Small intestine (tissue), 16 donors: ENCODE measurements at places on chromosomes 6 and 20.
A peak's percentile ranks its signal among the peaks of the same experiment; 100 is the strongest.

DNA sequence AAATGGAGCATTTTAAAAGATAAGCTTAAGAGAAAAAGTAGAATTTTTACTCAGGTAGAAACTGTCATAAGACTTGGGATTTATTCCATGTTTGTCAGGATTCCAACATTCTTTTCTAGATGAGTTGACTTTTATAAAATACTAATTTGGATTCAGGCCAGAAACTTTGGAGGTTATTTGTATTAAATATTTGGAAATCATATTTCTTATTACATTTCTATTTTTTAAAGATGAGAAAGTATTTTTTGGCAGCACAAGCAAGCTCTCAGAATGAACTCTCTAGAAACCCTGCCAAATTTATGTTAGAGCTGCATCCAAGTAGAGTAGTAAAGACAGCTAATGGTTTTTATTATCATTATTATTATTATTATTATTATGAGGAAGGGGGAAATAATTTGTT, 1014.9 kb upstream of the GJE1 start:
- DNase-seq = no peak

DNA sequence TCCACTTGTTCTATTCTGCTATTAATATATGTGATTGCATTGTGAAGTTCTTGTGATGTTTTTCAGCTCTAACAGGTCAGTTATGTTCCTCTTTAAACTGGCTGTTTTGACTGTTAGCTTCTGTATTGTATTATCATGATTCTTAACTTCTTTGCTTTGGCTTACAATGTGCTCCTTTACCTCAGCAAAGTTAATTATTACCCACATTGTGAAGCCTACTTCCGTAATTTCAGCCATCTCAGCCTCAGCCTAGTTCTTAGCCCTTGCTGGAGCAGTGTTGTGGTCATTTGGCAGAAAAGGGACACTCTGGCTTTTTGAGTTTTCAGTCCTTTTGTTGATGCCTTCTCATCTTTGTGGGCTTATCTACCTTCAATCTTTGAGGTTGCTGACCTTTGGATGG, 440.2 kb downstream of the TBC1D32 start:
- no peak for DNase-seq

GRCh38 chr6:141244366-141244765, 888.4 kb upstream of the GJE1 start:
- DNase-seq = no peak

- DNase-seq = no peak
These were observed 30.3 kb downstream of the RREB1 start for GRCh38 chr6:7138046-7138531.

DNA sequence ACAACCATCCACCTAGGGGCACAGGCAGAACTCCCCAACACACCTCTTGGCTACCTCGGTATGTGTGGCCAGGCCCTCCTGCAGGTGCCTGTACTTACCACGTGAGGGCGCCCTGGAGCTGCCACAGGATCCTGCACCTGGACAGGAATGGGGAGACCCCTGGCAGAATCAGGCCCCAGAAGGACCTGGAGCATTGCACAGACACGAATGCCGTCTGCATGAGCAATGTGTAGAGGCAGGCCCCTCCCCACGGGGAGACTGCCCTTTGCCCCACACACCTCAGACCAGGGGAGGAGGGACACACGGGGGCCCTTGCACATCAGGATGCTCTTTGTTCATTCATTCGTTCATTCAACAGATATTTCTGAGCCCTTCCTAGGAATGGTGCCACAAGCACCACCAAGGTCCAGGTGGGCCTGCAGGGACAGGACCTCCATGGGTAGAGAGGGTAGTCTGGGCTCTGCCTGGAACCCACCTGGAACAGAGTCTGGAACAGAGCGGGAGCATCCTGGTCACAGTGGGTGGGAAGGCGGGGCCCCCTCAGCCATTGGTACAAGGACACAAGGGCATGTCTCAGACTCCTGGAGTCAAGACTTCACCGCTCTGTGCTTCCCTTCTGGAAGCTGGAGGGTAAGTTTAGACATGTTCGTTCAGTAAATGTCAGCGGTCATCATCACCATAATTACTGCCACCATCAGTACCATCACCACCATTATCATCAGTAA, 32.3 kb downstream of the YTHDF1 start:
- peak; percentile 17 for DNase-seq

DNA sequence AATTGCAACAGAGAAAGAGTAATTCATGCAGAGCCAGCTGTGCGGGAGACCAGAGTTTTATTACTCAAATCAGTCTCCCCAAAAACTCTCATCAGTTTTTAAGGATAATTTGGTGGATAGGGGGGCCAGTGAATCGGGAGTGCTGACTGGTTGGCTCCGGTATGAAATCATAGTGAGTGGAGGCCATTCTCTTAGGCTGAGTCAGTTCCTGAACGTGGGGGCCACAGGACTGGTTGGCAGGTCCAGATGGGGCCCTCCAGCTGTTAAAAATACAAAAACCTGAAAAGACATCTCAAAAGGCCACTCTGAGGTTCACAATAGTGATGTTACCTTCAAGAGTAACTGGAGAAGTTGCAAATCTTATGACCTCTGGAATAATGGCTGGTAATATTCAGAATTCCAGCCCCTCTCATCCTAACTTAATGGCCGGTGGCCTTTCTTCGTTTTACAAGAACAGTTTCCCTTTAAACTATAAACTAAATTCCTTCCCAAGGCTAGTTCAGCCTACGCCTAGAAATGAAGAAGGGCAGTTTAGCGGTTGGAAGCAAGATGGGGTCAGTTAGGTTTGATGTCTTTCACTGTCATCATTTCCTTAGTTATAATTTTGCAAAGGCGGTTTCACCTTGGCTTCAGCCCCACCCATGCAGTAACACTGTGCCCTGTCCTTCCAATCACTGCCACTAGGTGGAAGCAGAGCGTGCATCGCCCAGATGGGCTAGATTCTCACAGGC, 6.8 kb upstream of the MICA start:
- peak; percentile 94 for DNase-seq

- DNase-seq = no peak
These were observed 17.7 kb downstream of the WFDC2 start for GRCh38 chr20:45487231-45487635.

DNA sequence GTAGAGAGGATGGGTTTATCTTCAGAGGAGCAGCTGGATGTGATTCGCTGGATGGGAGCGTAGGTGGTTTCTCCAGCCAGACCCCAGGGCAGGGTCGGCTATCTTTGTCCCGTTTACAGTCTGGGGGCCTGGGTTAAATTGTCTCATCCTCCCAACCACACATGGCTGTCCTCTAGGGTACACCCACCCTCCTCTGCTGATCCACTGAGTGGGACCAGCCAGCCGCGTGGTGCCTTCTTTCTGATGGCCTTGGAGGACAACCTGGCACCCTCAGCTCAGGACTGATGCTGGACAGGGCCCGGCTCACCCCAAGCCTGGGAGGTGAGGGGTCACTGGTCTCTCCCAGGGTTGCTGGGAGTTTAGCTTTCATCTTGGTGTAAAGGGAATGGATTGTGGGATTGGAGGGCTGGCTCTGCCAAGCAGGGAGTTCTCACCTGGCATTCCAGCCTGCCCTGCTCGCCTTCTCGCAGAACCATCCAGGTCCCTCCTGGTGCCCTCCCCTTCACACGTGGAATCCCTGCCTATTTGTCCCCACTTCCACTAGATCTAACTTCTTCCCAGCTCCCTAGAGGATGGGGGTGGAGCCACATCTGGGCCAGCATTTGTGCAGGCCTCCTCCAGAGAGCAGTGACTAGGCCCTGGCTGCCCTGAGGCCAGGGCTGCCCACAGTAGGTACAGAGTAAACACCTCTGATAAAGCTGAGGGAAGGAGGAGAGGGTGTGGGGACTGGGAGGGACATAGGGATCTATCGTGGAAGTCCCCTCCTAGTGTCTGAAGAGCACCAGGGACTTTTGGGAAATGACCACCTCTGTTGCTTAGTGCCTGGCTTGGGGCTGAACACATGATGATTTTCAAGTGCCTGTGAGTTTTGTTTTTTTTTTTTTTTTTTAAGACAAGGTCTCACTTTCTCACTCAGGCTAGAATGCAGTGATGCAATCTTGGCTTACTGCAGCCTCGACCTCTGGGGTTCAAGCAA, 1.6 kb downstream of the ITPR3 start:
- DNase-seq = peak; percentile 72

GRCh38 chr6:98136333-98136732, 698.0 kb upstream of the POU3F2 start:
- DNase-seq = no peak

- no peak for DNase-seq
These were observed 566.4 kb downstream of the BMP2 start for GRCh38 chr20:7333841-7334240.

- no peak for DNase-seq
These were observed 3.1 kb downstream of the NCOA7 start for GRCh38 chr6:125793863-125794262.

GRCh38 chr20:50286609-50287008, 96.0 kb downstream of the CEBPB start:
- DNase-seq = no peak

DNA sequence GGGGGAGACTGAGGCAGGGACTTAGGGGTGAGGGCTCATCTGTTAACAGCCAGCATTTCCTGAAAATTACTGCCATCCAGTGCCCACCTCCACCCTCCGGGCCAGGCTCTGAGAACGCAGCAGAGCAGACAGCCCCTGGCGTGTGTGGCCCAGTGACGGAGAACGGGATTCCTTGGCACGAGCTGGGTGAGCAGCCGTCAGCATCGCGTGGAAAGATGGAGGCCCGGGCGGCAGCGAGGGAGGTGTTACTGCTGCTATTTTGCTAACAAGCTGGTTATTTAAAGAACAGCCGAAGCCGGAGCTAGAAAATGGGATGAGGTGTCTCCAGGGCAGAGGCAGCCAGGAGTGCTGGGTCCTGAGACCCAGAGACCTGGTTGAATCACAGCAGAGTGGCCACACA, 62.7 kb downstream of the DLGAP4 start:
- DNase-seq = no peak

- DNase-seq = peak; percentile 15
These were observed 1.1 kb downstream of the RNF144B start for GRCh38 chr6:18388271-18388670.

DNA sequence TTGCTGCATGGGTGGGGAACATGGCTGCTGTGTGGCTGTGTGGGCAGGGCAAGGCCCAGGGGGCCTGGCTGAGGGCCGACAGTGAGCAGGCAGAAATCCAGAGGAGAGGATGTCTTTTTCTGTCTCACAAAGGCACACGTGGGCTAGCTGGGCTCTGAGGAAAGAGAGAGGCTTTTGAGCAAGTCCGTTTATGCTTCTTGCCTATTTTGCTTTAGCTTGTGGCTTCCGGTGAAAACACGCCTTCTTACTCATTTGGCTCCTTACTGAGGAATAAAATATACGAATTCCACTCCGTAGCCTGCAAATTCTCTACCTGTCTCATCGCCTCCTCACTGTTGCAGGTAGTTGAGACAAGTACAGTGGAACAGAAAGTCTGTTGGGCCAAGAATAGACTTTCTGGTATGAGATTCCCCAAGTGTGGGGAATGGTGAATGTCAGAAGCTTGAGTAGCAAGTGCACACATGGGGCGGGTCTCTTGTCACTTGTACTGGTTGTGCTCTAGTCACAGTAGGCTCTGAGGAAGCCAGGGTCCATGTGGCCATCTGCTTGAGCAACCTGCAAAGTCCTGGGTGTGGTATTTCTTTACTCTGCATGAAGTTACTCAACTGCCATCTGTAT, 28.4 kb downstream of the WRNIP1 start:
- peak; percentile 81 for DNase-seq

- DNase-seq = no peak
These were observed 173.0 kb upstream of the JAG1 start for GRCh38 chr20:10846766-10847165.

GRCh38 chr6:52183131-52183713, 3.0 kb upstream of the IL17A start:
- DNase-seq = no peak

DNA sequence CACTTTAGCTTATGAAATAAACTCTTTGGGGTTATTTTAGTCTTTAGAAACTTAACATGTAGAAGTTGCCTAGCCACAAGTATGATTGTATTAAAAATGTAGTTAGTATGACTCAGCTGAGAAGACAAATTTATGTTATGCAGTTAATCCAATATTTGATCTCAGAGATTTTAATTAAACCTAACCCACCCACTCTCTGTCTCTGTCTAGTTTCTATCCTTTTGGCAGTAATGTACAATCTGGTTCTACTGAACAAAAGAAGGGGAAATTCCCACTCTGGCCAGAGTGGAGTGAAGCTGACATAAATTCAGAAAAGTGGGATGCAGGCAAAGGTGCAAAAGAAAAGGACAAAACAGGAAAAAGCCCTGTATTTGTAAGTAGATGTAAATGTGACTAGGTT, 36.4 kb downstream of the ADGB start:
- DNase-seq = no peak

DNA sequence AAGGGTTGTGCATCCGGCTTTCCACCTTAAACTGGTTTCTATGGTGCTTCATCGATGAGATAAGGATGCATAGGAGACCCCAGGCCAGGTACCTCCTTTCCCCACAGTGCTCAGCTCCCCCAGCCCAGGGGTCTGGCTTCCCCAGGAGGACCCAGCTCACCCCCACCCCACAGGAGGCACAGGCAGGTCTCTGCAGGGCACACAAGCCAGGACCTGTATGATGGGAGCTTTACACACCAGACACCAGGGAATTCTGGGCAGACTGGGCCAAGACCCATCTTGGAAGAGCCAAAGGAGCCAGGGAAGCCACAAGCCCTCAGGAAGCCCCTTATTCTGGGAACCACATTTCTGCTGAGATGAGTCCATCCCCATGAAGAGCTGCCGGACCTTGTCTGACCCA, 29.6 kb downstream of the UBD start:
- DNase-seq = no peak

- DNase-seq = peak; percentile 20
These were observed 56.0 kb downstream of the CEBPB start for GRCh38 chr20:50246367-50247195.

DNA sequence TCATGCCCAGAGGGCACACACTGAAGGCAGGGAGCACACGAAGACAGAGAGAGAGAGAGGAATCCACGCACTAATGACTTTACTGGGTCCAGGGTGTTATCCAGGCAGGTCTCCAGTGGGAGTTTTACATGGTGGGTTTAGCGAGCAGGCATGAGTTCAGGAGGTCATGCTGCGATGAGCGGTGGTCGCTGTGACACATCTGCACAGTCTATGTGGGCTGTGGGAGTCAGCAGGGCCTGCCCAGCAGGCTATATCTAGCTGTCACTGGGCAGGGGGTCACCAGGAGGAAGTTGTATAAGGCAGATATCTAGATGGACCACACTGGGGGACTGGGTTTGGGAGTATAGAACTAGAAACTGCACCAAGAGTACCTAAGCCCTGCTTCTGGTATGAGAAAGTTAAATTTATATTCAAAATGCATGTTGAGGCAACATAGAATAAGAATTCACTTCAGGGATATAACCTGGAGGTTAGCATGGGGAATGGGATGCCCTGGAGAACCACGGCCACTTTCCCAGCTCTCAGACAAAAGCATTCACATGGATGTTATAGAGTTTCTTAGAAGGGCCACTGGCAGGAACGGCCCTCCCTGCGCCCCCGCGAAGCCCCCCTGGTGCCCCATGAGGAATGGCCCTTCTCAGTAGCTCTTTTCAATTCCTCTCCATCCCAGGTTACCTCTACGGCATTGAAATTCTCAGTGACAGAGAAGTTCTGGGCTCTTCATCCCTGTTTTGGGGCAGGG, 113.9 kb downstream of the RNF144B start:
- DNase-seq = no peak
